ENCODE measurements at places on chromosomes 1 and 21.

GRCh38 chr1:90186506-90187322 lies 191.8 kb downstream of the ZNF326 start:
- no peaks in the 10 kb centered on the region for H3K36me3 ChIP-seq
- peaks cover 11% of the 10 kb centered on the region for H3K4me1 ChIP-seq
- DNase-seq = no peak
- no peak overlapping the region for H3K4me3 ChIP-seq

- H3K27me3 ChIP-seq = no peaks in the 10 kb centered on the region
- no peaks in the 10 kb centered on the region for H3K4me1 ChIP-seq
- DNase-seq = no peak
- H3K36me3 ChIP-seq = no peaks in the 10 kb centered on the region
- H3K27ac ChIP-seq = no peak overlapping the region
Measured at GRCh38 chr1:94634977-94635416, 93.4 kb upstream of the F3 start.

- no peaks in the 10 kb centered on the region for H3K36me3 ChIP-seq
- H3K27ac ChIP-seq = no peak overlapping the region
- no peak for DNase-seq
- H3K4me3 ChIP-seq = no peak overlapping the region
- no peaks in the 10 kb centered on the region for H3K4me1 ChIP-seq
- H3K27me3 ChIP-seq = no peaks in the 10 kb centered on the region
Measured at GRCh38 chr1:33364565-33364918, 43.6 kb upstream of the A3GALT2 start.

- H3K4me3 ChIP-seq = no peak overlapping the region
- no peaks in the 10 kb centered on the region for H3K4me1 ChIP-seq
- no peak for DNase-seq
Measured at GRCh38 chr1:3382326-3383057, 72.0 kb upstream of the ARHGEF16 start.

- no peaks in the 10 kb centered on the region for H3K36me3 ChIP-seq
- DNase-seq = no peak
- H3K4me3 ChIP-seq = no peak overlapping the region
- no peak overlapping the region for H3K27ac ChIP-seq
- no peaks in the 10 kb centered on the region for H3K27me3 ChIP-seq
Measured at GRCh38 chr21:31618696-31619430, 40.6 kb upstream of the SOD1 start.

- peak overlapping the region; percentile 9 for H3K4me3 ChIP-seq
- no peaks in the 10 kb centered on the region for H3K27me3 ChIP-seq
- DNase-seq = peak; percentile 51
Measured at GRCh38 chr1:41902664-41903063, 16.1 kb downstream of the HIVEP3 start.

DNA sequence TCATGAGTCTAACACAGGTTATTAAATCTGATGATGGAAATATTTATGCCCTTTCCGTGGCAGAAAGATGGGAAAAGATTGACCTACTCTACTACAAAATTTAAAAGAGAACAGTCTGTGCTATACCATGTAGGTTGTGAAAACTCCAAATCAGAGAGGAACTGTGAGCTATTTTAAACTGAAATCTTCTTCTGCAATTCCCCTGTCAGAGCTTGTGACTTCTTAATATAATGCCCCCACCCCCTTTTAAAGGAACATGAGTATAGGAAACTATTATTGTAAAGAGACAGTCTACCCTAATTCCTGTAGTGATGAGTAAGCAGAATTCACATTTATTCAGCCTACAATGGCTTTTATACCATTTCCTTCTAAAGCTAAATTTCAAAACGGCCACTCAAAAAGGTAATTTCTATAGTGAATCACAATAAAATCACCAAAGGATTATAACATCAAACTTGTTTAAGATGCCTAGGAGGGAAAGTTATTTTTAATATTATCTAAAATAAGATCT lies 11.7 kb downstream of the DSCAM start:
- H3K27ac ChIP-seq = no peak overlapping the region
- H3K4me3 ChIP-seq = no peak overlapping the region
- no peaks in the 10 kb centered on the region for H3K27me3 ChIP-seq
- peaks cover 32% of the 10 kb centered on the region for H3K4me1 ChIP-seq
- peak; percentile 28 for DNase-seq

Measured in MM.1S (cell line).